Naive thymus-derived CD4-positive, alpha-beta T cell (primary cell): ENCODE measurements at places on chromosomes 6 and 20. TPM values are rescaled to one million over a fixed set of nuclear protein-coding genes. Genes with fewer than 3 reads are reported as not detected.

Gene TCFL5
- 3.7 TPM for total RNA-seq

DNA sequence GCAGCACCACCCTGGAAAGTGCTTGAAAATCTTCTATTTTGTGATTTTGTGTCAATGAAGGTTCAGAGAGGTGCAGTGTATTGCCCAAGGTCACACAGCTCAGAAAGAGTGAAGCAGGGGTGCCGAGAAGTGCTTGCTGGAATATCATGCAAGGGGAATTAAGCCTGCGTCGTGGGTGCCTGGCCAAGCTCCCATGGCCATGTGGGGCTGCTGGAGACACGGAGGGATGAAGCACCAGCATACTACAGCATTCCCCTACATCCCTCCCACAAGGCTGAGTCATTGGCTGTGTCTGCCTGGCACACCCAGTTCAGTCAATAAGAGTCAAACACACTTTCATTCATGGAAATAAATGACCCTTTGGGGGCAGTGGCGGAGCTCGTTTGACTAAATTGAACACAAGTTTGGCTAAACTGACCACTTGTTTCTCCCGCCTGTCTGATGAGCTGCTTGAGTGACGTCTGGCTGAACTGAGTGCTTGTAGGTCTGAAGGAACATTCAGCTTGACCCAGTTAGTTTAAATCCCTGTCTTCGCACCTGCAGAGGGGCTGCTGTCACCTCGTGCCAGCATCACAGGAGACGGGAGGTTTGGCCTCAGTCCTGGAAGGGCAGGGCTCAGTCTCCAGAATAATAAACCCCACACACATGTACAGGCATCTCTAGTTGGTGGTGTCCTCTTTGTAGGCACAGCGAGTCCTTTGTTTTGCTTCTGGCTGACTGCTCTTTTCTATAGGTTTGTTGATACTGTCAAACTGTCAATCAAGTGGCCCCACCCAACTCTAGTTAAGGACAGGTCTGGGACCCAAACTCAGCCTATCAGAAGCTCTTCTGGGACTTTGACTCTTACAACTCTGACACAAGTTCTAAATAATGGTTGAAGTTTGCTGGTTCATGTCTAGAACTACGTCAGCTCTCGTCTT, 8.4 kb upstream of the TGM2 start:
- DNase-seq = no peak

DNA sequence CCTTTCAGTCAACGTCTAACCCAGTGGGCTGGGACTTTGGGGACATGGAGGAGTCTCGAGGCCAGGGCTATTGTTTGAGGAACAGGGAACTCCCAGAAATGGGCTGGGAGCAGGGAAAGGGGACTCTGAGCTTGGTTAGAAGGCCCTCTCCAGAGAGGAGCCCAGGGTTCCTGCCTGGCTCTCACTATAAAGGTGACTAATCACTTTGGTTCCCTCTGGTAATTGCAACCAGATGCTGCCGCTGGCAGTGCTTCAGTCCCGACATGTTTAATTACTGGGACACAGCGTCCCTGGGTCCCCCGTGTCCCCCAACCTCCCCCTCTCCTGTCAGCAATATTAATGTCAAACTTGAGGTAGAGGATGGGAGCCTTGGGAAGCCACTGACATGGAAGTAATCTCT, 5.0 kb upstream of the GDF5 start:
- no peak for DNase-seq

GRCh38 chr6:90131125-90131524, 165.5 kb downstream of the BACH2 start:
- DNase-seq = no peak

DNA sequence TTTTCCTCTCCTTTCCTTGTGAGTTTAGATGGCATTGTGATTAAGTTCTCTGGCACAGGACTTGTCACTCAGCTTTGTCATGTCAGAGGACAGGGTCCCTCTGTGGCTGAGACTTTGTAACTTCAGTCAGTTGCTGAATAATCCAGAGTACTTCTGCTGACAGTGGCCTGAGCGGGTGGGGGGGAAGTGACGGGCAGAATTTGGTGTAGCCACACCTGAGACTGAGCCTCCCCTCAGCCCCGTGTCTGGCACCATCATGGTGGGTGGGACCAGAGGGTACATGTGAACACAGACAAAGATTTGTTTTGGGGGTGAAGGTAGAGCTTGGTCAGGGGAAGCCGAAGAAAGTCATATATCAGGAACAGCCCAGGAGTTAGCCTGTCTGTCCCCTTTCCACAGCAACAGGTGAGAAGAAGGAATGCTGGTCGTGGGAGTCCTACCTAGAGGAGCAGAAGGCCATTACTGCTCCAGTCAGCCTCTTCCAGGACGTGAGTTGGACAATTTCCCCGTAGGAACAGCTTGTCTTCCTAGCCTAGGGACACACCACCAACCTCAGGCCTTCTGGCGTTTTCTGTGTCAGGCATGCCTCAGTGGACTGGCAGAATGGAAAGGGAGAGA, 20.9 kb downstream of the L3MBTL1 start:
- DNase-seq = no peak
